Esophagus squamous epithelium (tissue), 5 donors: ENCODE measurements at places on chromosomes 4 and X. TPM values are rescaled to one million over a fixed set of nuclear protein-coding genes. Genes with fewer than 3 reads are reported as not detected.

Gene MAGEA2B
- not detected for total RNA-seq

Gene GAGE2A
- total RNA-seq, result not detected

Gene IL21
- total RNA-seq, result not detected

DNA sequence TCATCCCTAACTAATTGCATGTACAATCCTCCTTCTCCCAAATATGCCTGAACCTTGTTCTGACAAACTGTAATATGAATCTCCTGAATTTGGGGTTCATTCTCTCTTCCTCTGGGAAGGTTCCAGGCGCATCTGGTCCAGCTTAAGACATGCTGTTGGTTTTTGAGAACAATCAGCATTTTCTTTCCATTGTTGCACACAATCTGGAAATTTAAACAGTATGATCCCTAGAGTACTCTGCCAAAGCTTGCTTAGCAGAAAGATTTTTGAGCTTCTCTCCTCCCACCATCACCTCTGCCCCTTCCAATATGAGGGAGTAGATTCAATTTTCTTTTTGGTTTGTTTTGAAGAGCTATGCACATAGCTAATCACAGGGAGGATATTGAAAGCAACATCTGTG lies 50.1 kb downstream of the SRPX start:
- DNase-seq, result no peak
- H3K4me1 ChIP-seq, result no peaks in the 10 kb centered on the region
- no peaks in the 10 kb centered on the region for H3K27me3 ChIP-seq
- no peak overlapping the region for H3K27ac ChIP-seq
- H3K4me3 ChIP-seq, result no peak overlapping the region

DNA sequence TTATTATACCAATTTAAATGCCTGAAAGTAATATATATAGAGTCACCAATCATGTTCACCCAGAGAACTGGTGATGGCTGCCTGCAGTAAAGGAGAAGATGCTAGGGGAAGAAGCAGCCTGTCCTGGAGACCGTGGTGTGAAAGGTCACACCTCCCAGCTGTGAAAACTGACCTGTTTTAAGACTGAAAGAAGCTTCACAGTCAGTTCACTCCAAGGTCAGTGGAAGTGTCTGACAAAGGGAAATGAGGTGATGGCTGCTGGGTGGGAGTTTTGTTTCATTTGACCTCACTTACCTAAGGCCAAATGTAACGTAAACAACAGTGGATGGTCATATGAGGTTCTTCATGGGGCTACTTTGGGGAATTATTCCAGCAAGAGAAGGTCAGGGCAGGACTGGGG lies 352.1 kb upstream of the GATB start:
- no peak for DNase-seq
- no peaks in the 10 kb centered on the region for H3K4me1 ChIP-seq
- H3K4me3 ChIP-seq, result no peak overlapping the region
- no peaks in the 10 kb centered on the region for H3K36me3 ChIP-seq
- H3K27me3 ChIP-seq, result no peaks in the 10 kb centered on the region

DNA sequence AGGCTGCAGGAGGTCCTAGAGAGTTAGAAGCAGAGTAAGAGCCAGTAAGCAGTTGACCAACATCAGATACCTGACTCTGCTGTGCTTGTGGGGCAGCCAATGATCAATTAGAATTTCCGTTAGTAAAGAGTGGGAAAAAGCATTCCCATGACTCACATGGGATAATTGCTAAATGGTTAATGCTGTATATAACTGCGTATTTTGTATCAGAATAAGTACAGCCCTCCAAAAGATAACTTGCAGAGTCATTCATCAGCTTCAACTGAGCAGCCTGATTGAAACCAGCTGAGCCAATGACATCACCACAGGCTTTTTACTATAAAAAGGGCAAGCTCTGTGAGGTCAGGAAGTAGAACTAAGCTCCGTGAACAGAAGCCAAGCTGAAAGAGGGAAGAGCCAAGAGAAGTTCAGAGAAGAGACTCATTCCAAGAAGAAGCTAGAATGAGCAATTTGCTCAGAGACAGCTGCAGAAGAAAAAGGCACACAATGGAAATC lies 67.9 kb downstream of the PPP3CA start:
- no peak for DNase-seq
- no peaks in the 10 kb centered on the region for H3K27me3 ChIP-seq
- no peak overlapping the region for H3K4me3 ChIP-seq
- H3K36me3 ChIP-seq, result no peaks in the 10 kb centered on the region
- H3K27ac ChIP-seq, result no peak overlapping the region

DNA sequence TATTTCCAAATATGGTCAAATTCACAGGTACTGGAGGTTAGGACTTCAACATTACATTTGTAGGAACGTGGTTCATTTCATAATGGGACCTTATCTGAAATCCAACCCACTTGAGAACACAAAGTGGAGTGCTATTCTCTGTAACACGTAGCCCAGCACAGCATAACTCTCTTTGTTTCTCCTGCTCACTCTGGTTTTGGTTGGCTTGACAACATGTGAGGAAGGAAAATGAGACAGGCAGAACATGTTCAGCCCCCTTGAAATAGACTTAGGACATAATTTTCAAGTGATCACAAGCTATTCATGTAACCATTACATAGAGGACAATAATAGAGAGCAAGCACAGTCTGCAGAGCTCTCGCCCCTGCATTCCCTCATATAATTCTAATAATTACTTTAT lies 115.1 kb upstream of the SMIM10 start:
- H3K4me1 ChIP-seq, result no peaks in the 10 kb centered on the region
- no peaks in the 10 kb centered on the region for H3K36me3 ChIP-seq
- H3K27me3 ChIP-seq, result no peaks in the 10 kb centered on the region
- DNase-seq, result no peak

- no peak overlapping the region for H3K4me3 ChIP-seq
- H3K27me3 ChIP-seq, result no peaks in the 10 kb centered on the region
- no peaks in the 10 kb centered on the region for H3K36me3 ChIP-seq
- DNase-seq, result no peak
Observed at GRCh38 chrX:39311646-39312045, 510.4 kb downstream of the MID1IP1 start.

DNA sequence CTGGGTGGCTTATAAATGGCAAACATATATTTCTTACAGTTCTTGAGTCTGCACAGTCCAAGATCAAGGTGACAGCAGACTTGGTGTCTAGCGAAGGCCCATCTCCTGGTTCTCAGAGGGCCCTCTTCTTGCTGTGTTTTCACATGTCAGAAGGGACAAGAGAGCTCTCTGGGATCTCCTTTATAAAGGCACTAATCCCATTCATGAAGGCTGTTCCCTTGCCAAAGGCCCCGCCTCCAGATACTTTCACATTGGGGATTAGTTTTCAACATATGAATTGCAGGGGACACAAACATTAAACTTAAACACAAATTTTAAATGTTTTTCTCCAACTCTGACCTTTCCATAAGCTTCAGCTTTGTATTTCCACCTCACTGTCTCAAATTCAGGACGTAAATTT lies 1135.0 kb upstream of the TENM3 start:
- H3K4me3 ChIP-seq, result no peak overlapping the region
- no peaks in the 10 kb centered on the region for H3K4me1 ChIP-seq
- no peaks in the 10 kb centered on the region for H3K36me3 ChIP-seq
- no peaks in the 10 kb centered on the region for H3K27me3 ChIP-seq

- no peaks in the 10 kb centered on the region for H3K27me3 ChIP-seq
- H3K27ac ChIP-seq, result no peak overlapping the region
- no peak for DNase-seq
- H3K4me3 ChIP-seq, result no peak overlapping the region
- no peaks in the 10 kb centered on the region for H3K4me1 ChIP-seq
Observed at GRCh38 chrX:21004835-21005234, 369.4 kb upstream of the CNKSR2 start.

DNA sequence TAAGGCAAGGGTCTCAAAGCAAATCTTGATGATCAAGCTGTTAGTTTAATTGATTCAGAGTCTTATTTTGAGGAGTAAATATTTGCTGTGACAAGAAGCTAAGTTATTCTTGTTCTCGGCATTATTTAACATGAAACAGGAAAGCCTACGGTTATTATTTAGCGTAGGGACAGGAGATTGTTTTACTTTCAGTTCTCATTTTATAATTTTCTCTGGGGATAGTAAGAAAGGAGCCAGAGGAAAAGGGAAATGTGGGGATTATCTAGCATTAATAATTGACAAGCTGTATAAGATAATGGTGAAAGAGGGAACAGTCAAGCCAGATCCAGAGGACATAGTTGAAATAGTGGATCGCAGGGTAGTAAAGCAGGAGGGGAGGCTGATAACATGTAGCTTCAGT lies 39.7 kb upstream of the PARM1 start:
- no peak overlapping the region for H3K4me3 ChIP-seq
- no peak overlapping the region for H3K27ac ChIP-seq
- no peaks in the 10 kb centered on the region for H3K36me3 ChIP-seq

GRCh38 chr4:87258677-87259076 lies 38.3 kb upstream of the KLHL8 start:
- H3K4me1 ChIP-seq, result no peaks in the 10 kb centered on the region
- H3K27me3 ChIP-seq, result no peaks in the 10 kb centered on the region
- no peak overlapping the region for H3K4me3 ChIP-seq
- no peak for DNase-seq
- no peaks in the 10 kb centered on the region for H3K36me3 ChIP-seq
